ENCODE measurements at places on chromosomes 12 and 14. TPM values are rescaled to one million over a fixed set of nuclear protein-coding genes. Genes with fewer than 3 reads are reported as not detected.

NXPH4 gene
- total RNA-seq: 23.3 TPM

TAS2R13 gene
- total RNA-seq: not detected

CCDC85C gene
- 4.2 TPM for total RNA-seq

ADAM21 gene
- 1.4 TPM for total RNA-seq

SMOC1 gene
- 2.3 TPM for total RNA-seq

CELA1 gene
- total RNA-seq: not detected

PRKD1 gene
- total RNA-seq: 25.3 TPM

NPFF gene
- not detected for total RNA-seq
